ENCODE measurements at places on chromosomes 3 and 15.

DNA sequence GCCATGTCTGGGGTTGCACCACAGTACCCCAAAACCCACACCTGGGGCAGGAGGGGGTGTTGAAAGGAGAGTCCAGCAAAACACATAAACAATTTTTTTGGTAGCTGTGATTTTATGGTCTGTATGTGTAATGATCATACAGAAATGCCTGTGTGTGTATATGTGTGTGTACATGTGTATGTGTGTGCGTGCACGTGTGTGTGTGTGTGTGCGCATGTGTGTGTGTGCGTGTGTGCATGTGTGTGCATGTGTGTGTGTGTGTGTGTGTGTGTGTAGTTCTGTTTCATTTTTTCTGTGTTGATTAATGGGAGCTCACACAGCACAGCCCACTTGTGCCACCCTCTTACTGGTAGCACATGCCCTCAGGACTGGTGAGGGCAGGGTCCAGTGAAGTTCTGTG is 96.3 kb upstream of the OXTR start:
- no peak for ATAC-seq

- ATAC-seq, result peak; percentile 71
These were observed at the start of gene WWTR1 for GRCh38 chr3:149657926-149658743. WWTR1 (minus strand) TSS chr3:149658025; CDS start chr3:149657306, 719 bp downstream.

DNA sequence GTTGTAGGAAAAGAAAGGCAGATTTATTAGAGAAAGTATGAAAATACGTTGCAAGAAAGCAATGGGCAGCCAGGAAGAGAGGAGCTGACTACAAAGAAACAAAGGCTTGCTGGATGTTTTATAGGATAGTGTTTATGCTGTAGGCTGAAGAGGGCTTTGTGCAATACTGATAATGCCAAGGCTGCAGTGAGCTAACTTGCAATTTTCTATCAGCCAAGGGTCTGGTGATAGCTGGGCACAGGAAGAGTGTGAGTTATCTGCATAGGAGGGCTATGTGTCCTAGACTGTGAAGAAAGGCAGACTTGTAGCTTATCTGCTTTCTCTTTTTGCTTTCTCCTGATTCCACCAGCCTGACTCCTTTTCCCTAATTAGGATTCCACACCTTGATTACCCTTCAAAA is 51.3 kb upstream of the OSBPL11 start:
- ATAC-seq, result no peak

GRCh38 chr15:71588746-71589145 is 221.6 kb upstream of the NR2E3 start:
- ATAC-seq, result peak; percentile 59

DNA sequence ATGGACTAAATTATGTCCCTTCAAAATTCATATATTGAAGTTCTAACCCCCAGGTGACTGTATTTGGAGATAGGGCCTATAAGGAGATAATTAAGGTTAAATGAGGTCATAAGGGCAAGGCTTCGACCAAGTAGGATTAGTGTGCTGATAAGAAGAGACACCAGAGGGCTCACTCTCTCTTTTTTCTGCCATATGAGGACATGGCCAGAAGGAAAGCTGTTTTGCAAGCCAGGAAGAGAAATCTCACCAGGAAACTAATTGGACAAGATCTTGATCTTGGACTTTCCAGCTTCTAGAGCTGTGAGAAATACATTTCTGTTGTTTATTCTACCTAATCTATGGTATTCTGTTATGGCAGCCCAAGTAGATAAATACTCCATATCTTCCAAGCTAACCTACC is 503.6 kb upstream of the NAALADL2 start:
- ATAC-seq, result no peak

GRCh38 chr3:42814914-42815507 is 5.8 kb downstream of the ACKR2 start:
- peak; percentile 83 for ATAC-seq

GRCh38 chr3:108524537-108524936 is 14.1 kb upstream of the MYH15 start:
- ATAC-seq, result no peak

- ATAC-seq, result no peak
These were observed 411.6 kb upstream of the CADM2 start for GRCh38 chr3:84547207-84547606.

DNA sequence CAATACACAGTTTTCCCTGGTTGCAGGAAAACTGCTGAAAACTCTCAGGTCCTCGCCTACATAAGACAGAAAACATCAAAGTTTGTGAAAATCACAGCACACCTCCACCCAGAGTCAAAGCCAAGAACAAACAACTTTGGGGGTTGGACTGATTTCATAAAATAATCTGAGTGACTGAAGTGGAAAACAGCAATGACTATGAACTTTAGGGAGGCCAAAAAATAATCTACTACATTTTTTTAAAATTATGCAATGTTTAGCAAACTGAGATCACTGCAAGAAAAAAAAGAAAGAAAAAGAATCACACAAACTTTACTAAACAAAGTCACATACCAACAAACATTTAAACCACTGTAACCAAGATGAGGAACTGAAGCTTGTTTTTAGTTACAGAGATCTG is 15.9 kb upstream of the FOXP1 start:
- ATAC-seq, result no peak

DNA sequence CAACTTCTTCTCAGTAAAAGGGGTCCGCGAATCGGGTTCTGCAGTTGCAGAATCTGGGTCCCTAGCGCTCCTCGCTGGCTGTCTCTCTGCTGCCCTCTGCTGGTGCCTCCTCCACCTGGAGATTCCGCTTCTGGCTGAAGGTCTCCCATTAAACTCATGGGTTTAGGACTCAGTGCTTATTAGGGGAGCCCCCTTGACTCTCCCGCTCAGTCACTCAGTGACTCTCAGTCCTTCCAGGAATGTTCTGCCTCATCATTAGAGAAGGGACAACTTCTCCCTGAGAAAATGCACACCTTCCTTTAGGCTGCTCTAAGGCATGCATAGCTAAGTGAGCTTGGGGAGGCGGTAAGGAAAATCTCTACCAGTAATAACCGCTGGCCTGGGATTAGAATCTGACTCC is 7.1 kb downstream of the CPN2 start:
- ATAC-seq, result peak; percentile 67

- ATAC-seq, result no peak
These were observed 29.0 kb upstream of the NR2E3 start for GRCh38 chr15:71781179-71781964.

DNA sequence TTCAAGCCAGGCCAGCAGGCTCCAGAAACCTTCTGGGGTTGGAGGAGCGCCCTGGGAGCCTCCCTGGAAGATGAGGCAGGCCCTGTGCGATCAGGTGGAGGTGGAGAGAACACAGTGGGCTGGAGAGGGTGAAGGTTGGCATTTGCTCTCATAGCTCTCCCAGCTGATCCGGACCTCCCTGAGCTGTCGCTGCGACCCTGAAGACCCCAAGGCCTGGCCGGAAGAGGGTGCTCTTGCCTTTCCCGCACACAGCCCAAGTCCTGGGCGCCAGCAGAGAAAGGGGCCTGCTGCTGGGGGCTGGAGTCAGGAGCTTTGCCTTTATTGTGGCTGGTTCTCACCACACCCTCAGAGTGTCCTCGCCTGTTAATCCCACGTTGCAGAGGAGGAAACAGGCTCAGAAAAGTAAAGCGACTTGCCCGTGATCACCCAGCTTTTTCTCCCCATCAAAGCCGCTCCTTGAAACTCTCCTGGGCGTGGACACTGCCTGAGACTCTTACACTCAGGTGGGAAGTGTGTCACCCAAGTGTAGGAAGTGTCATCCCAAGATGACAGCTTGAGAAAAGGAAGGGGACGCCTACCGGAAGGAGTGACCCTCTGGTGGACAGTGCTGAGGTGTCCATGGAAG is 8.6 kb upstream of the RPL29 start:
- peak; percentile 66 for ATAC-seq

DNA sequence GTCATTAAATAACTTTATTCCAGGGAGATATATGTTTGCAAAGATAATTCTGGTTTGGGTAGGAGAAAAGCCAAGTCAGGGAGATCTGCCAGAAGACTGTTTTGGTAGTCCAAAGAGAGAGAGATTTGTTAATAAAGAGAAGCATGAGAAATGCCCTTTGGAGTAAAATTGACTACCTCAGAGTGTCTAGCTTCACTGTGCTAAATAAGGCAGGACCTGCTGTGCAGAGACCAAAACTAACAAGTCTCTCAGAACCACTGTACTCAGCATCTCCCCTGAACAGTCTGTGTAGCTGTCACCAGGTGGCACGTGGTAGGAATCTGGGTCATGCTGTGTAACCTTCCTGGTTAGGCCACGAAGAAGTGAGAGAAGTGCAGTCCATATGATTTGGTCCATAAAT is 31.6 kb upstream of the SLC35G2 start:
- no peak for ATAC-seq

DNA sequence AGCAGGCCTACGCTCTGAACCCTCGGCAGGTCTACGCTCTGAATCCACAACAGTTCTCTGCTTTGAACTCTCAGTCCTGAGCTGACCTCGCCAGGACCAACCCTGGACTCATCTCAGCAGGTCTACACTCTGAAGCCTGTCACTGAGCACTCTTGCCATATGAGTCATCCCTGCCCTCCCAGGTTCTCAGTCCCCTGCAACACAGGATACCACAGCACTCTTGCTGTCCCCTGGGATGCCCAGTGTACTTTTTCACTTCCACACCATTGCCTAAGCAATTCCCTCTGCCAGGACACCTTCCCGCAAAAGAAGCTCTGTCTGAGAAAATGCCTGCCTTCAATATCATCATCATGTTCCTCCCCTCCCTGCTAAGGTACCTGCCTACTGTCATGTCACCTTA is 42.0 kb downstream of the NUP210 start:
- ATAC-seq, result peak; percentile 68

- no peak for ATAC-seq
These were observed 31.3 kb downstream of the FBXO45 start for GRCh38 chr3:196599734-196600128.

GRCh38 chr15:78374436-78375393 is 34.6 kb downstream of the CRABP1 start:
- ATAC-seq, result no peak

DNA sequence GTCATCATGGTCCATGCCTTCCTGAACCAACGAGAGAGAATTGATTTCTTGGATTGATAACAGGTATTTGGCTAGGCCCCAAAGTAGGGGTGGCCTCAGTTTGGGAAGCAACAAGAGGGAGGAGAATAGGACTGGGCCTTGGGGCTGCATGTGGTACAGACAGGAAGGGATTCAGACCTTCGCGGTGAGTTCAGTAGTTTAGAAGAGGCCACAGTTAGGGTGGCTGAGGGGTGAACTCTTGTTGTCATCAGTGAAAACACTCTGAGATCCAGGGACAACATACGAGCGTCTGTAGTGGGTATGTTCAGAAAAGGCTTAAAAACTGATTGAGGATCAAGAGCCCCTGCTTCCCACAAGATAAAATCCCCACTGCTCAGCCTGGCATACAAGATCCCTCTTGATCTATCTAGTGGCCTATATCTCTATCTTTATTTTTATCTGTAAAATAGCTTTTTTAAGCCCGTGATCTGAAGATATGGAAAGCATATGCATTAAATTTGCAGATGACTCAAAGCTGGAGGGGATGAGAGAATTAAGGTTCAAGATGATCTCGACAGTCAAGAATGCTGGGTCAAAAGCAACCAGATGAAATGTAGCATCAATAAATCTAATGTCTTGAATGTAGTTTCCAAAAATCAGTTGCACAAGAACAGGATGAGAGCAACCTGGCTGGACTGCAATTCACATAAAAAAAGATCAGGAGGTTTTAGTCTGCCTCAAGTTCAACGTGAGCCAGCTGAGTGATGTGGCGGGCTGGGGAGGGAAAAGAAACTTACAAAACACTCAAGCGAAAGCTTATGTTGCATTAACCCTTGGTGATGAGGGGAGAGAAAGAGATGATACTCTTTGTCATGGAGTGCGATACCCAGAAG is 221.1 kb upstream of the TLE3 start:
- ATAC-seq, result peak; percentile 60

DNA sequence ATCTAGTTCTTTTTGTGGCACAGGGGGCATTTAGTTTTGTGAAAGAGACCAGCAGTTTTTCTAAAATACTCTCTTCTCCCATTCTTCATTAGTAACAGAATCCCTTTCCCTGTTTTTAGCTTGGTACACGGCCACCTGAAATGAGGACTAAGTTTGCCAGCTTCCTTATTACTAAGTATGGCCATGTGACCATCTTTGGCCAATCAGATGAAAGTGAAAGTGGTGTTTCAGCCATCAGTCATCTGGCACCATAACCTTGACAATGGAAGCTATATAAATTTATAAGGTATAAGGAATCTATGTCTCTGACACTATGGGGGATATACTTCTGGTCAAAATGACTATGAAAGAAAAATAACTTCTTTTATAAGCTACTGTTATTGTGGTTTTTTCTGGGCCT is 570.4 kb downstream of the AGBL1 start:
- no peak for ATAC-seq

DNA sequence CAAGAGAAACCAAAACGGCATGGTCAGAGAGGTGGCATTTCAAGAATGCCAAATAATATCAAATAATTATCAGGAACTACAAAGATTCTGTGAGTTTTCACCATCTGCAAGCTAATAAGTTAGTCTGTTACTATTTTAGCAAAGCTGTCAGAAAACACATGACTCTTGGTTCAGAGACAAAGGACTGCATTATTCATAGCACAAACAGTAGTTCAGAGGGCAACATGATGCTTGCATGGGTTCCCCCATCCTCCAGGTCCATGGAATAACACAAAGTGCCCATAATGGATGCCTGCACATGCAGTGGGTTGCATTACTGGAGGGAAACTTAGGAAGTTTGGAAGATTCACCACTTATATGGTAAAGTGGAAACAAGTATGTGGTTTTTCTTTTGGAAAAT is 228.8 kb upstream of the ALCAM start:
- ATAC-seq, result no peak

DNA sequence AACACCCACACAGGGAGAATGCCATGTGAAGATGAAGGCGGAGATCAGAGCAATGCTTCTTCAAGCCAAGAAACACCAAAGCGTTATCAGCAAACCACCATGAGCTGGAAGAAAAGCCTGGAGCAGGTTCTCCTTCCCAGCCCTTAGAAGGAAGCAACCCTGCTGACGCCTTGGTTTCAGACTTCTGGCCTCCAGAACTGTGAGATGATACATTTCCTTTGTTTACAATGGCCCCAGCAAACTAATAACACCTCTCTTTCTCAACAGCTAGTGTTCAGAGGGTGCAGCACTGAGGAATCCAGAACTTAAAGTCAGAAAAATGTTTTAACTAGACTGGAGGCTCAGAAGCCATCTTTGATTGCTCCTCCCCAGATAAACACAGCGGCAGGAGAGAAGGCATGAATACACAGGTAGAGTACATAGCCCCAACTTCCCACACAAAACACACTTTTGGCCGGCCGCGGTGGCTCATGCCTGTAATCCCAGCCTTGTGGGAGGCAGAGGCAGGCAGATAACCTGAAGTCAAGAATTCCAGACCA is 132.4 kb upstream of the LPP start:
- ATAC-seq, result no peak

- ATAC-seq, result no peak
These were observed 11.0 kb downstream of the TMEM45A start for GRCh38 chr3:100503448-100503847.

- ATAC-seq, result no peak
These were observed 33.3 kb downstream of the BTLA start for GRCh38 chr3:112466020-112466419.

- ATAC-seq, result no peak
These were observed 67.8 kb upstream of the ATP13A3 start for GRCh38 chr3:194554473-194555123.
